Stimulated activated CD8-positive, alpha-beta memory T cell treated with anti-CD3 and anti-CD28 coated beads, Interleukin-2, amount 100 ng/mL, for 48 hours (primary cell): ENCODE measurements at places on chromosomes 1 and 21.

DNA sequence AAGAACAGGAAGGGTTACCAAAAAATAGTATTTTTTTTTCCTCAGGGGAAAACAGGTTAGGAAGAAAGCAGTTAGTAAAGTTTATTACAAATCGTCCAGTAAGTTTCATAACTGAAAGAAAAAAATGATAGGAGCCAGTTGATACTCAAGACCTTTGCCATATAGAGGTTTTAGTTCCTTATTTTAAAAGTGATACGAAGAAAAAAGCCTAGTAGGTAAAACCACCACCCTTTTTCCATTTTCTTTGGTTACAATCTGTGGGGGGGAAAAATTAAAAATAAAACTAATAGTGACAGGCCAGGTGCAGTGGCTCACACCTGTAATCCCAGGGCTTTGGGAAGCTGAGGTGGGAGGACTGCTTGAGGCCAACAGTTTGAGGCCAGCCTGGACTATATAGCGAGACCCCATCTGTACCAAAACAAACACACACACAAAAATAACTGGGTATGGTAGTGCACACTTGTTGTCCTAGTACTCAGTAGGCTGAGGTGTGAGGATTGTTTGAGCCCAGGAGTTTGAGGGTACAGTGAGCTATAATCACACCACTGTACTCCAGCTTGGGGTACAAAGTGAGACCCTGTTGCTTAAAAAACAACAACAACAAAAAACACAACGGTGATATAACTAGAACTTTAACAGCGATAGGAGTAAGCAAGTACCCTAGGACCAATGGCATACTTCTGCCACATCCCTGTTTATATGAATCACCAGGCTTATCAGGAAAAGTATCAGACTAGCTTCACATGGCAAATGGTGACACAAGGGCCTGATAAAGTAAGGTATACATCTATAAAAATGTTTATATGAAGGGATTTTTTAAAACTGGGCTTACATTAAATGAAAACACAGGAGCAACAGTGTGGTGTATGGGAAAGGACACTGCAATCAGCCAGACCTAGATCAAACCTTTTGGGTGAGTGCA is 5.4 kb downstream of the TMEM59 start:
- DNase-seq: no peak

- DNase-seq: no peak
Measured at GRCh38 chr1:216617081-216617875, 106.0 kb downstream of the ESRRG start.

GRCh38 chr1:190373705-190374336 is 103.8 kb downstream of the BRINP3 start:
- no peak for DNase-seq

- DNase-seq: no peak
Measured at GRCh38 chr1:147177611-147178380, 5.5 kb upstream of the PRKAB2 start.

GRCh38 chr1:164774819-164775654 is 216.1 kb downstream of the PBX1 start:
- DNase-seq: no peak

GRCh38 chr1:187384504-187384903 is 555.8 kb downstream of the PLA2G4A start:
- no peak for DNase-seq

DNA sequence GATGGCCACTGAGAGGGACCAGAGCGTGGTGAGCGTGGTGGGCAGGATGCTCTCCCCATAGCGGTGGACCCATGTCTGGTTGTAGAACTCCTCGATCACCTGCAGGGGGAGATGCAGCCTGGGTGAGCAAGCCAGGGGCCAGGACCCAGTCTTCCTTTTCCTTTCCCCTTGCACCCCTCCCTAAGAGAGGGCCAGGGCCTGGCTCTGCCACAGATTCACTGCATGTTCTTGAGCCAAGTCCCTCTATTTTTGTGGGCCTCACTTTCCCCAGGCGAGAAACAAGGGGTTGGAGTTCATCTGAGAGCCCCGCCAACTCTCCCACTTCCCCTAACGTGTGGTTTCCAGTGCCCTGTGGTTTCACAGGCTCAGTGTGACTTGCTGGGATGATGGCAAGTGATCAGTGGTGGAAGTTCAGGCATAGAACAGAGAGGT is 27.5 kb downstream of the SLC2A1 start:
- peak; percentile 33 for DNase-seq

- no peak for DNase-seq
Measured at GRCh38 chr1:233543338-233544255, 70.3 kb upstream of the KCNK1 start.
